Cardiac muscle cell (in vitro differentiated cells and primary cell): ENCODE measurements at places on chromosomes 1 and 21. TPM values are rescaled to one million over a fixed set of nuclear protein-coding genes. Genes with fewer than 3 reads are reported as not detected.

Gene EFCAB7
- 10.6 and 12.5 TPM in 2 replicates for polyA plus RNA-seq

- DNase-seq, result peak; percentile 60
Measured at GRCh38 chr1:41282679-41283317, 40.7 kb upstream of the SCMH1 start.

Gene SV2A
- polyA plus RNA-seq, result 20.0 and 23.3 TPM in 2 replicates

GRCh38 chr1:22861764-22862440 is 110.8 kb downstream of the LACTBL1 start:
- DNase-seq, result peak; percentile 80

DNA sequence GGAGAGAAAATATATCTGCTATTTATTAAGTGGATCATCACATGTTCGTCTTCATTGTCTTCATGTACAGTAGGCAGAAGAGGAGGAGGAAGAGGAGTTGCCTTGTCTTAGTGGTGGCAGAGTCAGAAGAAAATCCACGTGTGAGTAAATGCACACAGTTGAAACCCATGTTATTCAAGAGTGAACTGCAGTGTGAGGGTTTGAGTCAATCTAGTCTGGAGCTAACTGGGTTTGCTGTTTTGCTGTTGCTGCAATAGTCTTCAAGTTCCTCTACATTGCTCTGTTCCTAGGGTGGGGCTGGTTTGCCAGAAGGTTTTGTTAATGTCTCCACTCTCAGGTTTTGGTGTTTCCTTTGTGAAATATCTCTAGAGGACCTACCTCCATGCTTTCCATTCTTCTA is 3.1 kb upstream of the CD1A start:
- no peak for DNase-seq

DNA sequence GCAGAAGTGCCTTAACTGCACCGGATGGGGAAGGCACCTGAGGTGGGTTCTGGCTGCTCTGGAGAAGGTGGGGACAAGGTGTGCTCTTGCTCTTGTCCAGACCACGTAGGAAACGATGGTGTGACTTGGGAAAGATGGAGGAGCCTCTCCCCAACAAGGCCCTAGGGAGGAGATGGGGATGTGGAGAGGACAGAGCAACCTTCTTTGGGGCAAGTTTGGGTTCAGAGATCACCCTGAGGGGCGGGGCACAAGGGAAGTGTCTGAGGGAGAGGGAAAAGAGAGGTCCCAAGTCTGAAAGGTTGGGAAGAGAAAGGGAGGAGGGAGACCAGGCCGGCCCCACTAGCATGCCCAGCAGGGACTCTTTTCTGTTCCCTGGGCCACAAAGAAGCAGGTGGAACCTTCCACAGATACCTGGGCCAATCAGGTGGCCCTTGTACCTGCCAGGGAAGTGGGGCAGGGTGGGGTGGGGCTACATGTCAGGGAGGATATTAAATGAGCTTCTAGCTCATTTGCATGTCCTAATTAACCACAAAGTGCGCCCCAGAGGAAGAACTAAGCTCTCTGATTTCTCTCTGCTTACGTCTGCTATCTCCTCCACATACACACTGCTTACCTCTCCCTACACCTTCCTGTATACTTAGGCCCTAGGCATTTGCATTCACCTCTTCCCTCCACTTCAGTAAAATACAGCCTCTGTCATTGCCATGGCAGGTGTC is 15.9 kb downstream of the INKA2 start:
- no peak for DNase-seq

Gene FCRL3
- not detected in 2 replicates for polyA plus RNA-seq

DNA sequence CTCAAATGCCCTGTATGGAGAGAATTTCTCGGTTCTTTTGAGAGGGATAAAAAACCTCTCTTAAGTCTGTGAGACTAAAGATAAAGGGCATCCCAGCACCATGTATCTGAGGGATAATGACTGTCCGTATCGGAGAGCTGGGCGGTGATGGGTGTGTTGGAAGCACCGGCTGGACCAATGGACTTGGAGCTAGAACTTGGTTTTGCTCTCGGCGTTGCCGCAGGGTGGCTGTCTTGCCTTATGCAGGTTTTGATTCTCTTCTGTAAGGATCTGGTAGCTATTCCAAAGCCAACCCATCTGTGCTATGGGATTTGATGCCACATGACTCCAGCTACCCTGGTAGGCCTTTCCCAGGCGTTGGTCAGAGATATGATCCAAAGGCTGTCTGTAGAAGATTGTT is 348.8 kb downstream of the KIF26B start:
- DNase-seq, result no peak

Gene ACTL8
- polyA plus RNA-seq, result not detected in 2 replicates

Gene BRDT
- polyA plus RNA-seq, result not detected in 2 replicates

GRCh38 chr1:18288722-18289121 is 181.1 kb downstream of the IGSF21 start:
- no peak for DNase-seq

- no peak for DNase-seq
Measured at GRCh38 chr1:55560266-55560665, 345.1 kb upstream of the USP24 start.

Gene CSMD2
- polyA plus RNA-seq, result not detected in 2 replicates

Gene NHLH1
- 1.6 TPM in 1 of 2 replicates, not detected in the other for polyA plus RNA-seq

- no peak for DNase-seq
Measured at GRCh38 chr1:207405814-207406213, 48.3 kb upstream of the CR2 start.

DNA sequence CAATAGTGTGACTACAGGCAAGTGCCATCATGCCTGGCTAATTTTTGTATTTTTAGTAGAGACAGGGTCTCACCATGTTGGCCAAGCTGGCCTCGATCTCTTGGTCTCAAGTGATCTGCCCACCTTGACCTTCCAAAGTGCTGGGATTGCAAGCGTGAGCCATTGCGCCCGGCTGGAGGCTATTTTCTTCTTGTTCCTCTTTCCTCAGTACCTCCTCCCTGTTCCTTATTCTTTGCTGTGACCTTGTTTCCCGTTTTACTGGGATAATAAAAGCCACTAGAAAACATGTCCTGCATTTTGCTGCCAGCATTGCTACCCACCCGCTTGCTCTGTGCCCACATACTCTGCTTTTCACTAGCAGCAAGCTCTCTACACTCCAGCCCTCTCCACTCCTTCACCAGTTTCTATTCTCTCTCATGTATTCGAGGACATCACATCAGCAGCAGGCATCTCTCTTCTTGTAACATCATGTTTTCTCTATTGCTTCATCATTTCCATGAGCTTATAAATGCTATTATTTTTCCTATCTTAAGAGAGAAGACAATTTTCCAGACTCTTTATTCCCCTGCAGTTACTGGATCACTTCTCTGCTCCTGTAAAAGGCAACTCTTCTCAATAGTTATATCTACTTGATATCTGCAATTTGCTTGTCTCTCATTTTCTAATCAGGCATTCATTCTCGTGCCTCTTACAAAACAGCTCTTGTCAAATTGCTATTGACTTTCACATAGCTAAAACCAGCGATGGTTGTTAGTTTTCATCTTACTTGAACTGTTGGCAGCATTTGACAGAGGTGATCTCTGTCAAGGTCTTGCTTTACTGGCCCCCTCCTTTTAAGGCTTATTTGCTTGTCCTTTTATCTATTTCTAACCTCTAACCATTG is 34.5 kb upstream of the C21orf91 start:
- no peak for DNase-seq

DNA sequence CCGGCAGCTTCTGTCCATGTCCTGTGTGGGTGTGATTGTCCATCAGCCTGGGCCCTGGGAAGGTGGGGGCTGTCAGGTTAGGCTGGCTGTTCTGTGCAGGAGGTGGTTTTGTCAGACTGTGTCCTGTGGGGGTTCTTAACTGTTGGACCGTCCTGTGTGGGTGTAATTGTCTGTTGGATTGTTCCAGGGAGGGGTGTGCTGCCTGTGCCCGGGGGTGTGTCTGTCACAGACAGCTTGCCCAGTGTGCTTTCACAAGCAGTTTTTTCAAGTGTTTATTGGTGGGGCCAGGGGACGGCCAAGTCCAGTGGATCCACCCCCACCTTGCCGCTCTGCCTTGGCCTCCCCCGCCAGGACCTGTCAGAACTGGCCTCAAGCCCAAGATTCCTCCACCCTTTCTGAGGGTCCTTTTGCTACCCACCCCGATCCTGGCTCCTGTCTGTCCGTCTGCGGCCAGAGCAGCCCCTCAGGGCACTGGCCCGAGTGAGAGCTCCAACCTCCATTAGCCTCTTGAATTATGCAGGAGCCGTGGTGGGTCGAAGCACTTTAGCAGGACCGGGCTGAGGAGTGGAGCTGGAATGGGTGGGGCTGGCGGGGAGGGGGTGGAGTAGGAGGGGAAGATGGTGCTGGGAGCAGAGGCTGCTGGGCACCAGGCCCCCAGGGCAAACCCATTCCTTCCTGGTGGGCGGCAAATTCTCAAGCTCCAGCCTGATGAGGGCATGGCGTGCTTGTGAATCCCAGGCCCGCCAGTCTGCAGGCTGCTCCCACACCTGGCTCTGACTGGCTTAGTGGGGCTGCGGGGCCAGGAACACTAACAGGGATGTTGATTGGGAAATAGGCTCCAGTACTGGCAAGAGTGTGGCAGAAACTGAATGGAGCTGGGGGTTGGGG is 47.2 kb downstream of the PTPRF start:
- no peak for DNase-seq

DNA sequence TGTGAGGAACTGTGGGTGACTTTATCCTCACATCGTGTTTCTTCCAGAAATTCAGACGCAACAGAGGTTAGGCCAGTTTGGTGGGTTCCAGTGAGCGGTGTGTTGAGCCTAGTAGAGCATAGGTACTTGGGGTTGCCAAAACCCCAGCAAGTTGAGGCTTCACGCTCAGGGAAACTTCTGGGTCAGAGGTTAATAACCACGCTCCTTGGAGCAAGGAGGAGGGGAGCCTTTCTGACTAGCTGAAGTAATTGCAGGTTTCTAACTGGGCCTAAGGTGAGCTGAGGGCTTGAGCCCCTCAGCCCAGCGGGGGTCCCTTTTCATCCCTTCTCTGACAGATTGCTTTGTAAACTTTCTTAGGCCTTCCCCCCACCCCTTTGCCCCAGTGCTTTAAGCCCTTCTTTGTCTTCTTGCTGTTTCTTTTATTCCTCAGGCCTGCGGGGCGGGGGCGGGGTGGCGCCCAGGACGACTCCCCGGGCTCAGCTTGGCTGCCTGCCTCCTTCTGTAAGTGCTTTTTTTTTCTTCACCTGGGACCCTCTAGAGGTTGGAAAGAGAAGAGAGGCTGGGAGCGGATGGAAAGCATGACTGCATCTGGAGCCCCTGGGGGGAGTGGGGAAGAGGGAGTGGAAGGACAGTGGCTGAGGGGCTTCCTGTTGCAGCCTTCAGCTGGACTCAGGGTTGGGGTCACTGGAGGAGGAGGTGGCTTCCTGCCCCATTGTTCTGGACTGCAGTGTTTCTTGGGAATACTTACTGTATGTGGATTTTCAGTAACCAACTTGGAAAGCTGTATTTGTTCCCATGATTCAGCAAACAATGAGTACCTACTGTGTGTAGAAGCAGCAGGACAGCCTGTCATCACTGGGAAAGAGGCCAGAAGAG is 1.3 kb upstream of the ZNF436 start:
- DNase-seq, result peak; percentile 73

Gene HHIPL2
- 0.38 TPM in 1 of 2 replicates, not detected in the other for polyA plus RNA-seq

GRCh38 chr1:151641229-151641628 is 29.4 kb downstream of the SNX27 start:
- DNase-seq, result no peak

Gene MSH4
- polyA plus RNA-seq, result 0.10 TPM in 1 of 2 replicates, not detected in the other

- peak; percentile 67 for DNase-seq
Measured at GRCh38 chr1:118136187-118136941, 48.7 kb downstream of the SPAG17 start.

Gene TMEM61
- not detected in 2 replicates for polyA plus RNA-seq

GRCh38 chr1:28099050-28099769 is 10.8 kb upstream of the EYA3 start:
- no peak for DNase-seq

- no peak for DNase-seq
Measured at GRCh38 chr1:180646547-180646946, 14.7 kb downstream of the XPR1 start.

- DNase-seq, result no peak
Measured at GRCh38 chr1:71068325-71069240, 12.3 kb downstream of the ZRANB2 start.

DNA sequence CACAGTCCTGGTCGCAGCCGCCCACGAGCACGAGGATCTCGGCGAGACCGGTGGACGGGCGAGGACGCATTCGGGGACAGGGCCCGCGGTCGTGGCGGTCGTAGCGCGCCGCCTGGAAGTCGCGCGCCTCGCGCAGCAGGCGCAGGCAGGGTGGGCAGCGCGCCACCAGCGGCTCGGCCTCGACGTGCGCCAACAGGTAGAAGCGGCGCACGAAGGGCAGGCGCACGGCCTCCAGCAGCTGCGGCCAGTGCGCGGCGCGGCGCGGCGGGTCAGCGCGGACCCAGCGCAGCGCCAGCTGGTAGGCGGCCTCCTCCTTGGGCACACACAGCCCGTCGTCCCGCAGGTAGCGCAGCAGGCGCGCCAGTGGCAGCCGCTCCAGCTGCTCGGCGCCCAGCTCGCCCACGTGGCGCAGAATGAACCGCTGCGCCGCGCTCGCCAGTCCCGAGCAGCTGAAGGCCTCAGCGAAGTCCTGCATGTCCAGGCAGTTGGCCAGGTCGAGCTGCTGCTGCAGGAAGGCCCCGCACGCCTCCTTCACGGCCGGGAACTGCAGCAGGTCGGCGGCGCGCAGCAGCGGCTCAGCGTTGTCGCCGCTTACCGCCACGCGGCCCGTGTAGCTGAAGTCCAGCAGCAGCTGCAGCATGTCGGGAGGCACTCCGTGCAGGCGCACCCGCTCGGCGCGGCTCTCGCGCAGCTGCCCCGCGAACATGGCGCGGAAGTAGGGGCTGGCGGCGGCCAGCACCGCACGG is 573 bp downstream of the KLHL21 start:
- no peak for DNase-seq

DNA sequence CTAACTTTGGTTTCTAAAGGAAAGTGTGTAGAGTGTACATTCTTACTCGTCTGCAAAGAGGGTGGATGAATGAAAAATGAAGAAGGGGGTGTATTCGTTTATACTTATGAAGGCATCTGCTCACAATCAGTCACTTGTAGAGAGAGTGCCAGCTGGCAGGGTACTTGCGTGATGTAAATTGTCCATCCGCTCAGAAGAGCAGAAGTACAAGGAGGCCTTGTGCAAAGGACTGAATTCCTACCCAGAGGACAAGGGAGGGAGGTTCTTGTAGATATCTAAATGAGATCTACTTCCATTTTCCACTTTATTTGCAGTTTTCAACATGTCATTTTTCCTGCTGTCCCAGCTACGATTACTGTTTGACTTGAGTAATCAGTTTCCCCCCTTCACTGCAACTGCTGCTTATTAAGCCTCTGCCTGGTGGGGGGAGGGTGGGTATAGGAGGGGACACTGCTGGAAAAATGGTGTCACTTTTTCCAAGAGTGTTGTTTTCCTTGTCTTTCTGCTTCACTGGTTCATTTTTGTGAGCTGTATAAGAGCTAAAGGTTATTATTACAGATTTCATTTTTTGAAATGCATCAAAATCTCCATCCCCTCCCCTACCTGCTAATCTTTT is 67.3 kb downstream of the LAMC1 start:
- DNase-seq, result peak; percentile 85

- DNase-seq, result no peak
Measured at GRCh38 chr1:223363856-223364684, at the start of gene SUSD4. TSS of gene SUSD4 (minus strand) at chr1:223364176. CDS start at chr1:223363425, 751 bp downstream.

Gene OR6N1
- not detected in 2 replicates for polyA plus RNA-seq

DNA sequence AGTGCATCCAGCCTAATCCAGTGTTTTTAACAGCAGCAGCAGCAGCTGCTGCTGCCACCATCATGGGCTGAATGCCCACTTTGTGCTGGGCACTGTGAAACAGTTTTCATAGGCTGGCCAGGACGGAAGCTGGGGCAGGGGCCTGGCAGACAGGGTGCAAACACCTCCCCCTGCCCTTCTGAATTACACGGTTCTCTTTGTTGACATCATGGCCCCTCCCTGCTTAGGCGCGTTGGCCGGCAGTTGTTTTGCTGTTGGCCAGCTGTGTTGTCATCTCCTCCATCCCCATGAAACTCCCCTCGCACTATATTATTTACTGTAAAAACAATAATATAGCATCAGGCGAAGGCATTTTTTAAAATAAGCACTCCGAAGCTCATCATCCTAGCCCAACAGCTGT is 33.1 kb downstream of the PTPRU start:
- no peak for DNase-seq
